ENCODE measurements at places on chromosomes 4 and X.
A peak's percentile ranks its signal among the peaks of the same experiment; 100 is the strongest.

- peak; percentile 41 for DNase-seq
These were observed 63.6 kb downstream of the STARD8 start for GRCh38 chrX:68710870-68711576.

- DNase-seq, result peak; percentile 26
These were observed 23.2 kb upstream of the GAB1 start for GRCh38 chr4:143313521-143313920.

- no peak for DNase-seq
These were observed 47.6 kb downstream of the CCNG2 start for GRCh38 chr4:77204621-77205020.

GRCh38 chr4:14701389-14701788 lies 300.9 kb upstream of the CPEB2 start:
- DNase-seq, result no peak

DNA sequence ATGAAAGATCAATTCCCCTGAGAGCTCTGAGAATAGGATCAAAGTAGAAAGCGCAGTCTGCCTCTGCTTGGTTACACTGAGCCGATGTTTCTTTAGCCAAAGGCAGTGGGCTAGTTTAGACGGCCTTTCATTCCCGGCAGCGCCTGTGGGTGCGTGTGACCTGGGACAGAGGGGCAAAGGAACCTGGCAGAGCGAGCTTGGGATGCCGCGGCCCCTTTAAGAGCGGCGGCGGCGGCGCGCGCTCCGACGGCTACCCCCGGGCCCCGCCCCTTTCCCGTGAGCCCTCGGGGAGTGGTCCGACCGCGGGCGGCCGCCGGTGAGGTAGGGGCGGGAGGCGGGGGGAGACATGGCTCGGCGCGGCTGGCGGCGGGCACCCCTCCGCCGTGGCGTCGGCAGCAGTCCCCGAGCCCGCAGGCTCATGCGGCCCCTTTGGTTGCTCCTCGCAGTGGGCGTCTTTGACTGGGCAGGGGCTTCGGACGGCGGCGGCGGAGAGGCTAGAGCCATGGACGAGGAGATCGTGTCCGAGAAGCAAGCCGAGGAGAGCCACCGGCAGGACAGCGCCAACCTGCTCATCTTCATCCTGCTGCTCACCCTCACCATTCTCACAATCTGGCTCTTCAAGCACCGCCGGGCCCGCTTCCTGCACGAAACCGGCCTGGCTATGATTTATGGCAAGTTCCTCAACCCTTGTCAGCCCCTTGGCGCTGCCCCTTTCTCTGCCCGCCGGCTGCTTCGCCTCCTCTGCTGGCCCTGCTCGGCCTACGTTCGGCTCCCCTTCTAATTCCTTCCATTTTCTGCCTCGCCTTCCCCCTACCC lies at the start of gene SLC9A6:
TSS of gene SLC9A6 (plus strand) at position 279 of the 816 bp plus-strand sequence. CDS start at position 503, 224 bp downstream.
- DNase-seq, result peak; percentile 84

GRCh38 chrX:129682979-129683378 lies 28.2 kb upstream of the APLN start:
- DNase-seq, result no peak

DNA sequence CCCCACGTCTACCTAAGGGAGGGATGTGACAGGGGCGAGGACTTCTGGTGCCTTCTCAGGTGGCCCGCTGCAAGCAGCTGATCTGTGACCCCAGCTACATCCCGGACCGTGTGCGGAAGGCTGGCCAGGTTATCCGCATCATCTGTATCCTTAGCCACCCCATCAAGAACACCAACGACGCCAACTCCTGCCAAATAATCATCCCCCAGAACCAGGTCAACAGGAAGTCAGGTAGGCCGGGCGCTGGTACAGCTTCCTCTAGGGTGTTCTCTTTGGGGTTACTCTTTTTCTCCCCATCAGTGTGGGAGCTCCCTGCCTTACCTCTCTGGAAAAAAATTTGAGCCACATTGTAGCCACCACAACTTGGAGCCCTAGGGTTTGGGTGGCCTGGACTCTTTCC lies 2.4 kb upstream of the FAM50A start:
- DNase-seq, result no peak

DNA sequence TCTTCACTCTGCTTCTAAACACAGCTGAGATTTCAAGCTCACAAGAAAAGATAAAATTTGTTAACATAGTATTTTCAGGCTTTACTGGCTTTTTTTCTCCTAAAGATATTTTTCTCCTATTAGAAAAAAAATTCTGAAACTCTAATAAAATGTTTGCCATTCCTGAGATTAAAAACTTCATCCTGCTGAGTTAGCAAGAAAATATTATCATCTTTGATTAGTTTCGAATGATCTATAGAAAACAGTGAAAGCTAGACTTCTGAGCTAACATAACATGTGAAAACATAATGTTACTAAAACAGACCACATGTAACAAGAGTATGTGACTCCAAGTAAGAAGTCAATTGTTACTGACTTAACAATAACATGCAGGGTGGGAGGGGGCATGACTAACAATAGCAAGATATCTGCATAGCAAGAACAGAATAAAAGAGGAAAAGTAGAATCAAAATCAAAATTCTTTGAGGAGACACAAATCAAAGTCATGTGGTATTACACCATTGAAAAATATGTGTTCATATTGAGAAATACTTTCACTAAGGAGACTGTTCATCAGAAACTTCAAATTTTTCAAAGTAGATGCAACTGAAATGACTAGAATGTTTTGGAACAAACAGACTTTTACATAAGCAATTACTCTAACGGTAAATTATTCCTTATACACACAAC lies 14.5 kb downstream of the TBCK start:
- DNase-seq, result no peak

Measured in OCI-M1 (cell line).